ENCODE measurements at places on chromosomes 1 and 21. TPM values are rescaled to one million over a fixed set of nuclear protein-coding genes. Genes with fewer than 3 reads are reported as not detected.

The CLCA2 gene
- 5.0 TPM for total RNA-seq

The OPTC gene
- not detected for total RNA-seq

The FBXO2 gene
- total RNA-seq, result 0.42 TPM

The TRIM63 gene
- total RNA-seq, result 1.8 TPM

The GJA4 gene
- 15.6 TPM for total RNA-seq

The CFHR5 gene
- total RNA-seq, result not detected

The ANGPTL7 gene
- total RNA-seq, result 2.7 TPM

The CATSPERE gene
- total RNA-seq, result 5.5 TPM

The IFNAR1 gene
- 41.7 TPM for total RNA-seq

The MX2 gene
- total RNA-seq, result 10.3 TPM

The ERICH3 gene
- 0.79 TPM for total RNA-seq

The PERM1 gene
- total RNA-seq, result 0.32 TPM

The SLC25A34 gene
- 0.90 TPM for total RNA-seq

The CCDC30 gene
- total RNA-seq, result 7.2 TPM

The NHLH1 gene
- not detected for total RNA-seq

The OR2W3 gene
- total RNA-seq, result 0.53 TPM

The TOMM20 gene
- total RNA-seq, result 78.2 TPM

The AZIN2 gene
- 9.6 TPM for total RNA-seq

The PADI2 gene
- total RNA-seq, result 5.6 TPM

The GCSAML gene
- total RNA-seq, result 1.1 TPM
